Activated CD8-positive, alpha-beta T cell treated with anti-CD3 and anti-CD28 coated beads for 36 hours (primary cell): ENCODE measurements at places on chromosomes 4 and X. TPM values are rescaled to one million over a fixed set of nuclear protein-coding genes. Genes with fewer than 3 reads are reported as not detected.

The MAGED4B gene
- 1.5 TPM for total RNA-seq

DNA sequence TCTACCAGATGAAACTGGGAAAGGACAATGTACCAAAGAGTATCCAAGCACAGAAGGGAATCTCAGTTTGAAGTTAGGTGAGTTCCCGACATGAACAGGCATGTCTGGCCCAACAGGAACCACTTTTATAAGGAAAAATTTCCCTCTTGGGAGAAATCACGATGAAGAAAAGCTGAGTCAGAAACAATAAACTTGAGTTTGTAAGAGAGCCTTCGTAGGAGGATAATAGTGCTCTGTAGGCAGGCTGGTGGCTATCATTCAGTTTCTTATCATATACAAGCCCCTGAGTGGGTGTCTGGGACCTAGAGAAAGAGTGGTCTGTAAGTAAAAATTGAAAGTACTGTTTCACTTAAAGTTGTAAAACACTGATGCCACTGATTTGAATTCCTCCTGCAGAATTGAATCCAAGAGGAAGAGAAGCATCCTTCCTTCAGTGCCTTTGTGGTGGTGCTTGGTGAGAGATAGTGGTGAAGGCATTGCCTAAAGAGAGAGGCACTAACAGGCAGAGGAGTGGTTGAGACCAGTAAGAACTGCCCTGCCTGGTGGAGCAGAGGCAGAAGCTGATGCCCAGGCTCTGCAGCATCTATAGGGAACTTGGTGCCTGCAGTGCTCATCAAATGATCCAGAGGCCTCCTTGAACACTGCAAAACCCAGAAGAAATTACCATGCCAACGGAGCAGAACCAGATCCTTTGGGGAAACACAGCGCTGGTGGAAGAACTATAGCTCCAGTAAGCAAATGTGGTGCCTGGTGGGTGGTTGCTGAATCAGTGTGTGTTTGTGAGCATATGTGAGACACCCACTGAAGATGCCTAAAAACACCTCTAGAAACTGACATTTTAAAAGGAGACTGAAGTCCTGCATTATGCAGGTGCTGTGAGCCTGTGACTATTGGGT lies 31.7 kb upstream of the METAP1 start:
- H3K4me1 ChIP-seq, result peaks cover 3% of the 10 kb centered on the region
- no peak overlapping the region for H3K4me3 ChIP-seq
- H3K36me3 ChIP-seq, result no peaks in the 10 kb centered on the region
- DNase-seq, result no peak
- H3K27me3 ChIP-seq, result peaks cover 3% of the 10 kb centered on the region

The GAGE13 gene
- total RNA-seq, result not detected

- no peaks in the 10 kb centered on the region for H3K36me3 ChIP-seq
- H3K4me3 ChIP-seq, result no peak overlapping the region
- H3K27me3 ChIP-seq, result no peaks in the 10 kb centered on the region
- no peaks in the 10 kb centered on the region for H3K4me1 ChIP-seq
- H3K27ac ChIP-seq, result no peak overlapping the region
Observed at GRCh38 chrX:50157545-50158135, 43.2 kb downstream of the AKAP4 start.

The PROM1 gene
- not detected for total RNA-seq

- peaks cover under 1% of the 10 kb centered on the region for H3K27me3 ChIP-seq
- H3K36me3 ChIP-seq, result no peaks in the 10 kb centered on the region
- H3K4me3 ChIP-seq, result no peak overlapping the region
- H3K27ac ChIP-seq, result no peak overlapping the region
Observed at GRCh38 chr4:159455675-159456237, 352.9 kb downstream of the RAPGEF2 start.

- peaks cover under 1% of the 10 kb centered on the region for H3K4me1 ChIP-seq
- H3K4me3 ChIP-seq, result no peak overlapping the region
Observed at GRCh38 chr4:104907074-104907649, 239.5 kb upstream of the TET2 start.

- H3K4me3 ChIP-seq, result no peak overlapping the region
- H3K36me3 ChIP-seq, result no peaks in the 10 kb centered on the region
- H3K27me3 ChIP-seq, result no peaks in the 10 kb centered on the region
- peaks cover 4% of the 10 kb centered on the region for H3K4me1 ChIP-seq
- no peak overlapping the region for H3K27ac ChIP-seq
- DNase-seq, result peak; percentile 59
Observed at GRCh38 chrX:8783097-8783713, 18.0 kb downstream of the FAM9A start.

- no peak overlapping the region for H3K4me3 ChIP-seq
- no peaks in the 10 kb centered on the region for H3K27me3 ChIP-seq
- DNase-seq, result no peak
- H3K36me3 ChIP-seq, result peaks cover 45% of the 10 kb centered on the region
Observed at GRCh38 chr4:26432419-26432818, 57.9 kb downstream of the CCKAR start.

DNA sequence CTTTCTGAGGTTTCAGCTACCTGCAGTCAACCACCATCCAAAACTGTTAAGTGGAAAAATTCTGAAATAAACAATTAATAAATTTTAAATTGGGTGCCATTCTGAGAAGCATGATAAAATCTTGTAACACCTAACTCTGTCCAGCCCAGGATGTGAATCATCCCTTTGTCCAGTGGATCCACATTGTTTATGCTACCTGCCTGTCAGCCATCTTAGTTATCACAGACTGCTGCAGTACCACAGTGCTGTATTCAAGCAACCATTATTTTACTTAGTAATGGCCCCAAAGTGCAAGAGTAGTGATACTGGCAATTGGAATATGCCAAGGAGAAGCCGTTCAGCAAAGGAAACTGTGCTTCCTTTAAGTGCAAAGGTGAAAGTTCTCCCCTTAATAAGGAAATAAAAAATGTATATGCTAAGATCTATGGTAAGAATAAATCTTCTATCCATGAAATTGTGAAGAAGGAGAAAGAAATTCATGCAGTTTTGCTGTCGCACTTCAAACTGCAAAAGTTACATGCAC lies 20.6 kb downstream of the CAMK2D start:
- H3K4me3 ChIP-seq, result no peak overlapping the region
- no peaks in the 10 kb centered on the region for H3K27me3 ChIP-seq
- peaks cover 43% of the 10 kb centered on the region for H3K4me1 ChIP-seq
- DNase-seq, result no peak
- H3K36me3 ChIP-seq, result peaks cover 52% of the 10 kb centered on the region

- peak overlapping the region; percentile 46 for H3K27ac ChIP-seq
- DNase-seq, result peak; percentile 6
- H3K4me1 ChIP-seq, result peaks cover 5% of the 10 kb centered on the region
- peak overlapping the region; percentile 78 for H3K4me3 ChIP-seq
- no peaks in the 10 kb centered on the region for H3K36me3 ChIP-seq
Observed at GRCh38 chrX:19372547-19373331, 29.0 kb downstream of the PDHA1 start.

GRCh38 chr4:158630893-158631292 lies 40.8 kb downstream of the C4orf46 start:
- no peaks in the 10 kb centered on the region for H3K4me1 ChIP-seq
- no peaks in the 10 kb centered on the region for H3K27me3 ChIP-seq
- DNase-seq, result no peak
- H3K4me3 ChIP-seq, result no peak overlapping the region
- H3K36me3 ChIP-seq, result no peaks in the 10 kb centered on the region

- no peak overlapping the region for H3K27ac ChIP-seq
- DNase-seq, result no peak
- no peak overlapping the region for H3K4me3 ChIP-seq
- no peaks in the 10 kb centered on the region for H3K36me3 ChIP-seq
Observed at GRCh38 chr4:28784188-28784587, 1923.5 kb downstream of the STIM2 start.

- H3K27me3 ChIP-seq, result no peaks in the 10 kb centered on the region
- peak overlapping the region; percentile 57 for H3K27ac ChIP-seq
- peaks cover 4% of the 10 kb centered on the region for H3K36me3 ChIP-seq
- DNase-seq, result no peak
Observed at GRCh38 chrX:134459683-134460004, 321 bp upstream of the HPRT1 start.

DNA sequence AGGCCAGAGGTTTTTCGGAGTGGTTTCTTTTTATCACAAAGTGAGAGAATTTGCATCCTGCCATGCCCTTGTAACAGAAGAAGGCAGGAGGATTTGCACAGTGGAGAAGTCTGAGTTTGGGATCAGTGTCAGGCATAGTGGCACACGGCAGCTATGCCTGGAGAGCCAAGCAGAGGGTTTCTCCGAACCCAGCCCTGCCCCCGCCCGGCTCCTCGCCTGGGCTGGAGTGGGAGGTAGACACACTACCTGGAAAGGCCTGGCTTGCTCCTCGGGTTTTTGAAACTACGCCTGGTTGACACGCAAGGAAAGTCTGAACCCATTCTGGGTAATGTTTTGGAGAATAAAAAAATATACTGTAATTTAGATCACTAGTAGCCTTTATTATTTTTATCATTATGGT lies 1653.6 kb upstream of the TENM3 start:
- DNase-seq, result no peak
- H3K27ac ChIP-seq, result no peak overlapping the region
- no peaks in the 10 kb centered on the region for H3K4me1 ChIP-seq
- H3K27me3 ChIP-seq, result no peaks in the 10 kb centered on the region

- peak; percentile 29 for DNase-seq
- H3K36me3 ChIP-seq, result no peaks in the 10 kb centered on the region
- H3K27me3 ChIP-seq, result no peaks in the 10 kb centered on the region
- peaks cover 3% of the 10 kb centered on the region for H3K4me1 ChIP-seq
Observed at GRCh38 chrX:51336584-51336983, 4.0 kb downstream of the NUDT10 start.

GRCh38 chr4:147825451-147826287 lies 93.8 kb downstream of the ARHGAP10 start:
- DNase-seq, result no peak
- H3K4me1 ChIP-seq, result no peaks in the 10 kb centered on the region
- H3K27ac ChIP-seq, result no peak overlapping the region
- no peaks in the 10 kb centered on the region for H3K36me3 ChIP-seq
- no peak overlapping the region for H3K4me3 ChIP-seq

GRCh38 chr4:37780444-37781130 lies 45.9 kb upstream of the PGM2 start:
- DNase-seq, result peak; percentile 58
- peak overlapping the region; percentile 73 for H3K27ac ChIP-seq
- peaks cover 10% of the 10 kb centered on the region for H3K36me3 ChIP-seq
- H3K4me3 ChIP-seq, result no peak overlapping the region
- H3K27me3 ChIP-seq, result no peaks in the 10 kb centered on the region
- H3K4me1 ChIP-seq, result peaks cover 16% of the 10 kb centered on the region

DNA sequence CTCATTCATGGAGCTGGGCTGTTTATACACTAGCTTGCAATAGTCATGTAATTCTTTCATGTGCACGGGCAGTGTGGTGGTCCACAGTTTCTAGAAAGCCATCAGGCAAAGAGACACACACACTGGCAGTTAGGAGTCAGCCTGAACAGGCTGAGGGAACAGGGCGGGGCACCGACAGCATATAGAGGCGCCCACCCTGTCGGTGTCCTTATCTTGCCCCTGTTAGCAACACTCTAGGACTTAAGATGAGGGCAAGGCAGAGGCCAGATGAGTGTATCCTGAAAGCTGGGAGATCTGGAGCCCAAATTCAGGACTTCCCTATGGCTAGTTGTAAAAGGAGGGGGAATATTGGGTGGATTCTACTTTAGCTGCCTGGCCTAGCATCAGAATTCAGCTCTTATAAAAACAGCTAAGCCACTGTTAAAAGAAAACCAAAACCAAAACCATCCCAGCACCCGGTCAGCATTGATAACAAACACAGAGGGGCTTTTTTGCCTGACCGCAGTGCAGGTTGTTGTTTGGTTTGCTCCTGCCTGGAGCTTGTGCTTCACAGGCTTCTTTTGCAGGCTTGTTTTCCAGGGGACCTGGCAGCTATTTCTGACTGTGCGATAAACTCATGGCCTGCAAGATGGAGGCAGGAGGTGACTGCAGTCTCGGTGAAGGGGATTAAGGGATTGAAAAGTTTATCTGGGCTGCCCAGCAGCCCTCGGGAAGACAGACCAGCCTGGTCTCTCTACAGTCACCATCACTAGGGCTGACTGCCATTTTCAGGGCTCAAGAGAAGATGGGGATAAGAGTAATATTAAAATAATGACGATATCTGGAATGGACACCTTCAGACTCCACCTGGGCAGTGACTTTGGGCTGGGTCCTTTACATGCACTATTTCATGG lies 638.9 kb downstream of the MID1IP1 start:
- peak; percentile 60 for DNase-seq
- H3K4me3 ChIP-seq, result peak overlapping the region; percentile 33
- H3K4me1 ChIP-seq, result peaks cover 37% of the 10 kb centered on the region
- H3K36me3 ChIP-seq, result peaks cover 2% of the 10 kb centered on the region
- peak overlapping the region; percentile 93 for H3K27ac ChIP-seq

The NCAPG gene
- 63.3 TPM for total RNA-seq

The UCP1 gene
- not detected for total RNA-seq

The ARSJ gene
- not detected for total RNA-seq

- H3K27me3 ChIP-seq, result no peaks in the 10 kb centered on the region
- no peak for DNase-seq
- H3K4me3 ChIP-seq, result no peak overlapping the region
- H3K36me3 ChIP-seq, result no peaks in the 10 kb centered on the region
- H3K4me1 ChIP-seq, result no peaks in the 10 kb centered on the region
Observed at GRCh38 chr4:45596379-45597101, 527.3 kb downstream of the GABRG1 start.

GRCh38 chr4:147733716-147734344 lies 1.9 kb downstream of the ARHGAP10 start:
- H3K27me3 ChIP-seq, result peaks cover 4% of the 10 kb centered on the region
- no peak overlapping the region for H3K27ac ChIP-seq
- peaks cover 2% of the 10 kb centered on the region for H3K36me3 ChIP-seq
- no peak for DNase-seq
- H3K4me3 ChIP-seq, result peak overlapping the region; percentile 80

GRCh38 chr4:9898596-9899305 lies 117.3 kb downstream of the DRD5 start:
- H3K27me3 ChIP-seq, result peaks cover 4% of the 10 kb centered on the region
- peak; percentile 36 for DNase-seq
- H3K27ac ChIP-seq, result no peak overlapping the region

The CDX4 gene
- not detected for total RNA-seq

- no peak overlapping the region for H3K4me3 ChIP-seq
- peaks cover 2% of the 10 kb centered on the region for H3K27me3 ChIP-seq
- peaks cover 18% of the 10 kb centered on the region for H3K4me1 ChIP-seq
Observed at GRCh38 chr4:109947918-109948317, 35.2 kb downstream of the EGF start.

DNA sequence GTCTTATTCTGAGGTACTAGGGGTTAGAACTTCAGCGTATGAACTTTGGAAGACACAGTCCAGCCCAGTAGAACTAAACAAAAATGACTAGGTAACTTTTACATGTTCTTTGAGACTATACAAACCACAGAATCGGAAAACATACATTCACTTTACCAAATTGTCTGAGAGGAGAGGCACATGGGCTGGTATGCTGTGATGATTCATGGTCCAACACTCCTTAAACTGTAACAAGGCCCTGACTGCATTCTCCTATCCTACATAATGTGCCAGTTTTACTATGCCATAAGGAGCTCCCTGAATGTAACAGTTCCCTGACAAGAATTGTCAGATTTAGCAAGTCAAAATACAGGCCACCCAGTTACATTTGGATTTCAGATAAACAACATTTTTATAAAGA lies 640.0 kb downstream of the RAB28 start:
- H3K27me3 ChIP-seq, result peaks cover 6% of the 10 kb centered on the region
- H3K27ac ChIP-seq, result no peak overlapping the region
- no peak overlapping the region for H3K4me3 ChIP-seq
- no peaks in the 10 kb centered on the region for H3K36me3 ChIP-seq
- H3K4me1 ChIP-seq, result no peaks in the 10 kb centered on the region
